ENCODE measurements at places on chromosomes 3 and 15.

GRCh38 chr3:79204351-79204750 is 563.4 kb downstream of the ROBO1 start:
- DNase-seq, result no peak

DNA sequence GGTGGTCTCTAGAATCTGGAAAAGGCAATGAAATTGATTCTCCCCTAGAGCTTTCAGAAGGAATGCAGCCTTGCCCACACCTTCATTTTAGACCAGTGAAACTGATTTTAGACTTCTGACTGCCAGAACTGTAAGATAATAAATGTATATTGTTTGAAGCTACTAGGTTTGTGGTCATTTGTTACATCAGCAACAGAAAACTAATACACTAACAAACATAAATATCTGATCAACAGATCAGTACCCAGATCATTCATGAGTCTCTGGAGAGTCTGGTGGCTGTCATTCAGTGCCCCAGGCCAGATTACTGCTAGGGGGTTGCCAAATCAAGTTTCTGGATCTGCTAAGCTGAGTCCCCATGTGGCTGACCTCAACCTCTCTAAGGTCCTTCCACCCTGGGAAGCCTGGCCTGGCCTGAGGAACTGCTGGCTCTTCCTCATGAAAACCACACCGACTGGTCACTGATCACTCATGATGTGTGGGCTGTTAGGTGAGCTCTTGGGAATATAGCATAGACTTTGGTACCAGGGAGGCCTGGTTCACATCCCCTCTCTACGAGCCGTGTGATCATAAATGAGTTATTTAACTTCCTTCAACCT is 11.1 kb upstream of the LACTB start:
- DNase-seq, result no peak

- no peak for DNase-seq
These were observed 539.8 kb downstream of the FGF12 start for GRCh38 chr3:192187485-192188051.

- no peak for DNase-seq
These were observed 2.4 kb downstream of the FAM219B start for GRCh38 chr15:74904190-74904805.

GRCh38 chr15:93983526-93983925 is 247.8 kb upstream of the MCTP2 start:
- no peak for DNase-seq

- DNase-seq, result no peak
These were observed 2.5 kb upstream of the IRAK2 start for GRCh38 chr3:10162185-10162584.

GRCh38 chr3:59788133-59788532 is 738.3 kb upstream of the CFAP20DC start:
- DNase-seq, result no peak

DNA sequence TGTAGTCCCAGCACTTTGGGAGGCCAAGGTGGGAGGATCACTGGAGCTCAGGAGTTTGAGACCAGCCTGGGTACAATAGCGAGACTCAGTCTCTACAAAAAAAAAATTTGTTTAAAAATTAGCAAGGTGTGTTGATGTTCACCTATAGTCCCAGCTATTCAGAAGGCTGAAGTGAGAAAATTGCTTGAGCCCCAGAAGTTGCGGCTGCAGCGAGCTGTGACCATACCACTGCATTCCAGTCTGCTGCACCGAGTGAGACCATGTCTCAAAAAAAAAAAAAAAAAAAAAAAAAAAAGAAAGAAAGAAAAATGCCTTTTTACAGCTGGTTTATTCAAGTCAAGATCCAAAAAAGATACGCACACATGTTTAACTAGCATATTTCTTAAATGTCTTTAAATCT is 17.0 kb upstream of the MUC20 start:
- DNase-seq, result no peak

DNA sequence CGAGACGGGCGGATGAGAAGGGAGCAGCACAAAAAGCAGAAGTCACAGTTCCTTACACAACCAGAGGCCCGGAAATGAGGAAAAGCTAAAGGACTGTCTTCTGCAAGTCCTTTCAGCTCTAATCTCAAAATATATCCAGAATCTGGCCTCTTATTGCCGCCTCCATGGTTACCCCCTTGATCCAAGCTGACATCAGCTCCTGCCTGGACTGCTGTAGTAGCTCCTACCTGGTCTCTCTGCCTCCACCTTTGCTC is 324.0 kb upstream of the ROPN1 start:
- DNase-seq, result no peak

DNA sequence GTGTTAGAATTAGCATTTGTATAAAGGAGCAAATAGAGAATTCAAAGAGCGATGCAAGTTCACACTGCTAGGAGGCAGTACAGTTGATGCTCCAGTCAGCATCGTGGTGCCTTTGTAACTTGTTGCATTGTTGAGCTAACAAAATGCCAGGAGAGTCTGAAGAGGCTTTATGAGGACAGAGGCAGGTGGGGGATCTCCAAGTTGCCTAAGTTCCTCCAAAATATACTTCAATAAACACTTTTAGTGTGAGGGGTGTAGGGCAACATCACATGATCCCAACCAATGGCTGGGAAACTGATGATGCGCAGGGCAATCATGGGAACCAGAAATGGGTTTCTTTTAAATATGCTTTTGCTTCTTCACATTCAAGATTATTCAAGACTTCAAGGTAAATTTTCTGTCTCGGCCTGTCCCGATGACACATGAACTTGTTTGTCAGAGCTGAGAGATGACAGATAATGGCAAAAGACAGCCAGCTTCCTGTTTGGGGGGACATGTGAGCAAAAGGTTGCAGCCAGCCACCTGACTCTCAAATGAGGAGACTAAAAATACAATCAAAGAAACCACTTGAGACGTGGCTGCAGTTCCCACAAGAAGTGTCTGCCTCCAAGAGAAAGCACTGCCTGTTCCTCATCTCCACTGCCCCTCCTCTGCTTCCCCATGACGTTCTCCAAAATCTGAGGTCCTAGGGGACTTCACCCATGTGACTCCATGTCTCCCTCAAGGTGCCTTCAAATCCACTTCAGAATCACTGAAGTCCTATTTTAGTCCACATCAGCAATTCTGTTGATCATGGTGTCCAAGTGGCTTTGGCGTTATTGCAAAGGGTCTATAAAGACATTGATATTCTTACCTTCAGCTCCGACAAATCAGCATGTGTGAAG is 39.3 kb downstream of the KLHL6 start:
- DNase-seq, result peak; percentile 34

GRCh38 chr3:172077197-172077757 is 37.9 kb downstream of the FNDC3B start:
- no peak for DNase-seq

DNA sequence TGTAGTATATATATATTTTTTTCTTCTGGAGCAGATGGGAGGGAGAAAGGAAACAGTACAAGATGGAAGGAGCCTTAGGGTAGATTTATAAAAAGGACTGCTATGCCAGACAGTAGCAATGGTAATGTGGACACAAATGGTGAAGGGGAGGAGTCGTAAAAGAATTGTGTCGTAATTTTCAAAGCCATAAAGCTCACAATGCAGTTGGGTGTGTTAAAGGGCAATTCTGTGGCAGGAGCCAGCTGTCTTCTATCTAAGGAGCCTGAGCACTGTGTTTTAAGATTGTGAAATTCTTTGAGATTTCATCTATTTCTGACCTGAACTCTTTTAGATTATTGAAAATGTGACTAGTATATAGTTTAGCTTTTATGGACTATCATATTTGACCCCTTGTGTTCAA is 58.9 kb downstream of the CNOT10 start:
- no peak for DNase-seq

GRCh38 chr3:23646184-23646920 is 159.4 kb upstream of the UBE2E1 start:
- no peak for DNase-seq

GRCh38 chr3:124602980-124603627 is 127.1 kb upstream of the UMPS start:
- DNase-seq, result no peak

DNA sequence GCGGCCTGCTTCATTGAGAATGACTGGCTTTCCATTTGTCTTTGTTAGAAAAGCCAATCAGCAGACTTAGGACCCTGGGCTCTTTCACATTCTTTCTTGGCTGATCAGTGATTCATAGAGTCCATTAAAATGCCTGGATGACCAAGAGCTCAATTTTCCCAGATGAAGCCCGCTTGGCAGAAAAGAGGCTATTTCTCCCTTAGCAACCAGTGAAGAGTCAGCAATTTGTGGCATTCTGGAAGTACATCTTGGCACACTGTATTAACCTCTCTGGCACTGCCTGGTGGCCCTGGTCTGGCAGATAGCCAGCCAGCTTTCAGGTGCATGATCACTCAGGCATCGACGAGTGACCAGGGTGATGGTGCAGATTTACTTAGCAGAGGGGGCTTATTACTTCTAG is 145.7 kb upstream of the PLAAT1 start:
- DNase-seq, result no peak

GRCh38 chr3:33826206-33826605 is 27.8 kb downstream of the PDCD6IP start:
- no peak for DNase-seq

DNA sequence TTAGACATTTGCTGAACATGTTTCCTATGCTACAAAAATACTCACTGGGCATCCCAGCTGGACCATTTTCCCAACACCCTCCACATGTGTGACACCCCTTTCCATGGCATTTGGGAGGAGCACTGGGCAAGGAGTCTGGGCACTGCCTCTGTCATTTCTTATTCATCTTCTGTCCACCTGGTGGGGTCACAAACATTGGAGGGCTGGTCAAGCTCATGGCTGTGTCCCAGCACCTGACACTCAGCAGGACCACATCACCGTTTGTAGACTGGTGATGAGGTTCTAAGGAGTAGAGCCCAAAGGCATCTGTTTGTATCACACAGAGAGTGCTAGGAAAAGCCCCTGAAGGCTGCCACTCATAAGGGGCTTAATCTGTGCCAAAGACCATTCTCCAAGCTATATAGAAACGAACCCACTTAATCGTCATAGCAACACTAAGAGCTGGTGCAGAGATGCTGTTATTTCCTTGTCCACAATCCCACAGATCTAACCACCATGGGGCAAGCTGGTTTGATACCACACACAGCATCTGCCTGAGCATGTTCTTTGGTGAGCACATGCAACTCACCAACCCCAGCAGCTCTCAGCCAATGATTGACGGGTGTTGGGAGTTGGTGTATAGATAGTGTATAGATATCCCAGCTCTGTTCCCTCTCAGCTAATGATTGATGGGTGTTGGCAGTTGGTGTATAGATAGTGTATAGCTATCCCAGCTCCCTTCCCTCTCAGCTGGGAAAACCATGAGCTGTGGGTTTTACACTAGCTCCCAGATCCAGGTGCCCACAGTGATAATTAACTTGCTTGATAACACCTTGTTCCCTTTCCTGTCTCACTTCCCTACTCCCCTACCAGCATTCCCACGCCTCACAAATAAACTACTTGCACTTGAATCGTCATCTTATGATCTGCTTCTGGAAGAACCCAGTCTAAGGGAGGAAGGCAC is 42.7 kb upstream of the ATP2B2 start:
- no peak for DNase-seq

- no peak for DNase-seq
These were observed 16.7 kb downstream of the PDIA5 start for GRCh38 chr3:123083383-123084124.

GRCh38 chr3:97793420-97794019 is 28.3 kb upstream of the CRYBG3 start:
- no peak for DNase-seq

DNA sequence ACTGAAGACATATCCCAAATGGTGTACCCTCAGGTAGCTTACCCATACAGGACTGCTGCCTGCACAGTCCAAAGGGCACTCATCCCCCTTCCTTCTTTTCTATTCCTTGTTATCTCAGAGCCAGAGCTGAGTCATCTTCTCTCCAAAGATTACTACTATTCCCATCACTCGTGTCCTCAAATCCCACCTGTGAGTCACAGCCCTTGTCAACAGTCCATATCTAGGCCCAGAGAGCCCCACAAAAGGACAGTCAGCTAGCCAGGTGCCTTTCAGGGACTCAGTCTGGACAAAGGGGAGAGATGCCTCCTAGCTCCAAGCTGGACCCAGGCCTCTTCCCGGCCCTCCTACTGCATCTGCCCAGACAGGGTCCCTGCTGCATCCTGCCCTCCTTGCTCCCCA is 11.0 kb downstream of the PARP16 start:
- DNase-seq, result no peak
